ENCODE measurements at places on chromosomes 4 and X.

DNA sequence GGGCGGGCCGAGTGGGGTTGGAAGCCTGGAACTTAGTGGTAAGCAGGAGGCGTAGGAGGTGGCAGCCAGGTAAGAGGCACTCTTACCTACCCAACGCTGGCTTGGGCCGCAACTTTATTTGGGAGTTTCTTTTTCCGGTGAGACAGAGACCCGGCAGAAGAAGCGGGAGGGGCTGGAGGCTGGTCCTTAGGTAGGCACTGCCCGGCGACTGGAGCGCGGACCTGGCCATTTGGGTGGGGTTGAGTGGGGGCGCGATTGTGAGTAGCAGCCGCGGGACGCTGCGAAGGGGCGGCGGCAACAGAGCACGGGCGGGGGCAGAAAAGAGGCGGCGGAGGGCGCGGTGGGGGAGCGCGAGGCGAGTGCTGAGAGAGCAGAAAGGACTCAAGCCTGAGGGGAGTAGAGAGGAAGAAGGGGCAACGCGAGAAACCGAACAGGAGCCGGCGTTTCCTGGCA, 334 bp upstream of the POU4F2 start:
- no peaks in the 10 kb centered on the region for H3K4me1 ChIP-seq
- no peak overlapping the region for H3K4me3 ChIP-seq
- H3K36me3 ChIP-seq = no peaks in the 10 kb centered on the region
- DNase-seq = no peak
- no peak overlapping the region for H3K27ac ChIP-seq
- H3K27me3 ChIP-seq = peaks cover 27% of the 10 kb centered on the region

GRCh38 chrX:71450433-71451106, 82.3 kb upstream of the OGT start:
- H3K4me1 ChIP-seq = no peaks in the 10 kb centered on the region
- no peak overlapping the region for H3K27ac ChIP-seq
- no peak for DNase-seq
- H3K36me3 ChIP-seq = peaks cover 2% of the 10 kb centered on the region
- H3K4me3 ChIP-seq = no peak overlapping the region

DNA sequence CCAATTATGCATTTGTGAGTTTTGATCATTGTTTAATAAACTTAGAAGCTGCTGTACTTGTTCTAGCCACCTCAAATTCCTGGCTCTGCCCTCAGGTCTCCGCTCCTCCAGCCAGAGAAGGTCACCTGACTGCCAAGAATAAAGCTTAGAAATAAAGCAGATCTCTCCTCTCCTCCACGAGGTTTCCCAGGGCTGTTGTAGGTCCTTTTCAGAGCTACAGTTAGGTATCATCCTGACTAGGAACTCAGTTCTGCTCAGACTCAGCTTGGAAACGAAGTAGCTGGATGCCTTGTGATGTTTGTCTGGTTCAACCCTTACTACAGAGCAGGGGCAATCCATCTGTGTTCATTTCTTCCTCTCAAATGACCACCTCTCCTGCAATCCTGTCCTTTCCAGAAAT, 79.1 kb upstream of the RAPGEF2 start:
- H3K4me1 ChIP-seq = no peaks in the 10 kb centered on the region
- no peak overlapping the region for H3K4me3 ChIP-seq
- H3K36me3 ChIP-seq = no peaks in the 10 kb centered on the region
- DNase-seq = no peak

GRCh38 chrX:136529795-136530194, 2.2 kb upstream of the VGLL1 start:
- DNase-seq = peak; percentile 37
- H3K4me1 ChIP-seq = no peaks in the 10 kb centered on the region
- no peak overlapping the region for H3K4me3 ChIP-seq
- no peaks in the 10 kb centered on the region for H3K36me3 ChIP-seq
- H3K27ac ChIP-seq = no peak overlapping the region

DNA sequence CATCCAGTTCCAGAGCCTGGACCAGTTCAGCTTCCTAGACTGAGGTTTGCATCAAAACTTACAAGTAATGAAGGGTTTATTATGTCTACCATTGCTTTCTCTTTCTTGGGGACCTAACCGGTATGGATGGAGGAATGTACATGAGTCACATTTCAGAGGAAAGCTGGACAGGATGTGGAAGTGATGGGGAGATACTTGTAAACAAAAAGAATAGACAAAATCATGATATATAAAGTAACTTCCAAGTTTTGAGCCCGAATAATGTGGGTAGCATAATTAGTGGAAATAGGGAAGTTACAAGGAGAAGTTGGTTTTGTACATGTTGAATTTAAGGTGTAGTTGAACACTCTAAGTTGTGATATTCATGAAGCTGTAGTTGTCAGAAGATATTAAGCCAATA, 15.0 kb downstream of the FNIP2 start:
- H3K4me3 ChIP-seq = no peak overlapping the region
- H3K4me1 ChIP-seq = peaks cover 77% of the 10 kb centered on the region
- no peak for DNase-seq
- H3K27me3 ChIP-seq = no peaks in the 10 kb centered on the region

- no peak overlapping the region for H3K27ac ChIP-seq
- no peaks in the 10 kb centered on the region for H3K36me3 ChIP-seq
- DNase-seq = no peak
- no peaks in the 10 kb centered on the region for H3K4me1 ChIP-seq
Measured at GRCh38 chrX:101081231-101081630, 2.6 kb downstream of the TMEM35A start.

DNA sequence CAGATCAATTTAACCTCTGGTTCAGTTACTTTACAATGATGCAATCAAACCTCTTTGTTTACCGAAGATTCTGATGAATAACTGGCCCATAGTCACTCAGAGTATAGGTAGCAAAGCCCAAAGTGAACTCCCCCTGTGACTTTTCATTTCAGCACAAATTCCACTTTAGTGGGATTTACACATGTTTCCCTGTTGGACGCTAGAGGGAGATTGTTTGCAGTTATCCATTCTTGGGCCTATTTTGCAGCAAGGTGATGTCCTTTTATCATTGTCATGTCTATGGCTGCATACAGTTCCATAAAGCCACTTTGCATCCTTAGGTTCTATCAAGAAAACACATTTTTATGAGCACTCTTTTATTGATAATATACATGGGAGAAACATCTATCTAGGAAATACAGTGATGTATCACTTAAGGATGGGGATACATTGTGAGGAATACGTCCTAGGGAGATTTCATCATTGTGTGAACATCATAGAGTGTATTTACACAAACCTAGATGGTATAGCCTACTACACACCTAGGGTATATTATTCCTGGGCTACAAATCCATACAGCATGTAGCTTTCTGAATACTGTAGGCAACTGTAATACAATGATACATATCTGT, 14.5 kb upstream of the DKK2 start:
- no peaks in the 10 kb centered on the region for H3K27me3 ChIP-seq
- H3K4me3 ChIP-seq = no peak overlapping the region
- no peak overlapping the region for H3K27ac ChIP-seq

- H3K4me3 ChIP-seq = no peak overlapping the region
- no peaks in the 10 kb centered on the region for H3K36me3 ChIP-seq
- no peak overlapping the region for H3K27ac ChIP-seq
- no peaks in the 10 kb centered on the region for H3K4me1 ChIP-seq
- H3K27me3 ChIP-seq = no peaks in the 10 kb centered on the region
Measured at GRCh38 chrX:113157496-113157895, 316.9 kb upstream of the AMOT start.

- no peak overlapping the region for H3K27ac ChIP-seq
- H3K4me3 ChIP-seq = no peak overlapping the region
- no peaks in the 10 kb centered on the region for H3K27me3 ChIP-seq
Measured at GRCh38 chr4:79893456-79893855, 179.6 kb downstream of the ANTXR2 start.

GRCh38 chr4:38469410-38469809, 194.6 kb upstream of the KLF3 start:
- no peak overlapping the region for H3K4me3 ChIP-seq
- H3K4me1 ChIP-seq = no peaks in the 10 kb centered on the region
- H3K36me3 ChIP-seq = no peaks in the 10 kb centered on the region
- DNase-seq = no peak
- no peaks in the 10 kb centered on the region for H3K27me3 ChIP-seq

DNA sequence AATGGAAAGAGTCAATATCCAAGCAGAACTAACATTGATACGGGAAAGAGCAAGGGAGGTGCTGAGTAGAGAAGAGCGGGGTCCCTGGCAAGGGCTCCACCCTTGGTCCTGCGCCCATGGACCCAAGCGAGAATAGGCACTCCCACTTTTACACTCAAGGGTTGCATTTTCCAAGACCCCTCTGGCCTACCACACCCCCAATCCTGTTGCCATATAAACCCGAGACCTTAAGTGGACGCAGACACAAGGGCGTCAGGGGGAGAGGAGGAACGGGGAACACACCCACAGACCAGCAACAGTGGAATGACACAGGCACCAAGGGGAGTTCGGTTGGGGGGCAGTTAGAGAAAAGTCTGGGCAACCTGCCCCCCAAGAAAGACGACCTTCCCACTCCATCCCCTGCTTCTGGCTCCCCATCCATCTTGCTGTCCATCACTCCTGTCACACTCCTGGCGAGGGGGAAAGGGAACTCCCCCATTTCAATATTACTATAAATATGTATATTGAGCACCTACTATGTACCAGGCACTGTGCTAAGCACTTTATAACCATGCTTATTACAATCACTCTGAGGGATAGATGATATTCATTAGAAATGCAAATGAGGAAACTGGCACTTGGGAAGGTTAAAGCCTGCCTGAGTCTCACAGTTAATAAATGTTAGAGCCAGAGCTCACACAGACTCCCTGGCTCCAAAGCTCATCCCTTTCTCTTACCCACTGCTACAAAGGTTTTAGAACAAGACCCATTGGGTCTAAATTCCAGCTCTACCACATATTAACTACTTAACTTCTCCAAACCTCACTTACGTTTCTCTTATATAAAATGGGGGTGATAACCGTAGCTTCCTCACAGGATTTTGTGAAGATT, 51.7 kb downstream of the SCD5 start:
- H3K4me3 ChIP-seq = no peak overlapping the region
- H3K4me1 ChIP-seq = no peaks in the 10 kb centered on the region
- no peak for DNase-seq
- no peak overlapping the region for H3K27ac ChIP-seq
- H3K36me3 ChIP-seq = no peaks in the 10 kb centered on the region

- H3K4me3 ChIP-seq = no peak overlapping the region
- no peaks in the 10 kb centered on the region for H3K4me1 ChIP-seq
- H3K27ac ChIP-seq = no peak overlapping the region
Measured at GRCh38 chr4:15327311-15328298, 100.2 kb upstream of the C1QTNF7 start.

GRCh38 chr4:164536814-164537213, 217.1 kb upstream of the SMIM31 start:
- no peak overlapping the region for H3K4me3 ChIP-seq
- H3K27me3 ChIP-seq = no peaks in the 10 kb centered on the region
- no peak for DNase-seq
- no peaks in the 10 kb centered on the region for H3K4me1 ChIP-seq

- H3K27ac ChIP-seq = no peak overlapping the region
- H3K36me3 ChIP-seq = peaks cover 3% of the 10 kb centered on the region
- no peak for DNase-seq
- H3K4me1 ChIP-seq = no peaks in the 10 kb centered on the region
- no peak overlapping the region for H3K4me3 ChIP-seq
Measured at GRCh38 chr4:75545526-75545925, 10.3 kb upstream of the ODAPH start.

GRCh38 chr4:77045490-77045889, 30.3 kb downstream of the CCNI start:
- H3K4me3 ChIP-seq = no peak overlapping the region
- H3K27me3 ChIP-seq = no peaks in the 10 kb centered on the region
- peaks cover 6% of the 10 kb centered on the region for H3K36me3 ChIP-seq
- no peak overlapping the region for H3K27ac ChIP-seq
